Stimulated activated naive CD4-positive, alpha-beta T cell (primary cell): ENCODE measurements at places on chromosomes 16 and 17.

GRCh38 chr17:12691173-12691572 is 25.5 kb downstream of the MYOCD start:
- DNase-seq = no peak

GRCh38 chr16:72566174-72566573 is 394.2 kb upstream of the PMFBP1 start:
- DNase-seq = no peak

GRCh38 chr16:9091867-9092281 is 430 bp downstream of the HAPSTR1 start:
- DNase-seq = peak; percentile 49

DNA sequence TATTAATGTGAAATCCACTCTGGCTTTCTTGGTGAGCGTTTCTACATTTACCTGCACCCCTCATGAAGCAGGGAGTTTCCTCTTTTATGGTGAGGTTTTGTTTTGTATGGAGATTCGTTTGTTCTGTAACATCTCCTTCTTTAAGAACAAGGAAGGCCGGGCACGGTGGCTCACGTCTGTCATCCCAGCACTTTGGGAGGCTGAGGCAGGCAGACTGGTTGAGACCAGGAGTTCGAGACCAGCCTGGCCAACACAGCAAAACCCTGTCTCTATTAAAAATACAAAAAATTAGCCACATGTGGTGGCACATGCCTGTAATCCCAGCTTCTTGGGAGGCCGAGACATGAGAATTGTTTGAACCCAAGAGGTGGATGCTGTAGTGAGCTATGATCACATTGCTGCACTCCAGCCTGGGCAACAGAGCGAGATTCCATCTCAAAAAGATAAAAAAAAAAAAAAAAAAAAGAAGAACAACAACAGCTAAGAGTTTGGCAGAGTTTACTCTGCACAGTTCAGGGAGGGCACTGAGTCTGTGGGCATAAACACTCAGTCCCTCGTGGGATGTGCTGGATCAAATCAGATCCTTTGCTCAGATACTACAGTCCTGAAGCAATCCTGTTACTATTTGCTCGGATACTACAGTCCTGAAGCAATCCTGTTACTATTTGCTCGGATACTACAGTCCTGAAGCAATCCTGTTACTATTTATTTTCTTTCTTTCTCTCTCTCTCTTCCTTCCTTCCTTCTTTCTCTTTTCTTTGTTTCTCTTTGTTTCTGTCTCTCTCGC is 28.9 kb downstream of the ADCY9 start:
- no peak for DNase-seq

DNA sequence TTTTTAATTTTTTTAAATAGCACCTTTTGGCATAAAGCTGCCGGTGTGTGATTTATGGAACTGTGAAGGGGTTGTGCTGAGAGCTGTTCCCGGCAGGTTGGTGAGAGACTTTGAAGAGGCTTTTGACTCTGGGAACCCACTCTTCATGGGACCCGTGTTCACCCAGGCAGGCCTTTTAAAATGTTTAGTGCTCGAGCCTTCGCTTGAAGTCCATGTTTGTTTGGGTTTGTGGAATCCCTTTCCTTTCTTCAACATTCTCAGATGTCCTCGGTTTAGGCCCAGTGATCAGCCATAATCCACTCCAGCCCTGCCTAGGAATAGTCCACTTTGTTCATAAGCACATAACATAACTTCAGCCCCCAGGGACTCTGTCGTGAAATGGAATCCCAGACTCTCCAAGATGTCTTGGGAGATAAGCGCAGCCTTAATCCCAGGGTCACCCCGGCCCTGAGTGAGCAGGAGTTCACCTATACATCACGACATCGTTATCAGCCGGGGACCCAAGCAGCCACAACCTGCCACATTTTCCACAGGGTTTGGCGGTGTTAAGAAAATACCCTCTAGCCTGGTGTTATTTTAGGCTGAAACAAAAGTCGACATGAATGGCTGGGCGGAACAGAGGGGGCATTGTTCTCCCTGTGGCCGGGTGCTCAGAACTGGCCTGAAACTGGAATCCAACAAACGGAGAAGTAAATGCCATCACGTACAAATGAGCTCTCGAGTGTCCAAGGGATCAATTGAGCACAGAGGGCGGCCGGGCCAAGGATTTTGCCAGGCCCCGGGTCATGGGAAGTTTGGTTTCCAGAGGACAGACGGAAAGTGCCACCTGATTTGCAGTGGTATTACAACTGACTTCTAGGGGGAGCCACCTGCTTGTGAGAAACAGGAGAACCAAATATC is 145.7 kb upstream of the IRX3 start:
- DNase-seq = no peak

GRCh38 chr16:9528511-9529079 is 437.2 kb downstream of the HAPSTR1 start:
- DNase-seq = no peak

- DNase-seq = no peak
Measured at GRCh38 chr16:87252269-87252970, 64.8 kb downstream of the C16orf95 start.

GRCh38 chr16:20799599-20799998 is 6.7 kb downstream of the ERI2 start:
- DNase-seq = peak; percentile 3

- no peak for DNase-seq
Measured at GRCh38 chr17:77332981-77333685, 192.4 kb downstream of the SEC14L1 start.

- no peak for DNase-seq
Measured at GRCh38 chr16:53662072-53662471, 41.6 kb downstream of the RPGRIP1L start.

GRCh38 chr16:31201582-31202413 is 762 bp downstream of the PYCARD start:
- peak; percentile 27 for DNase-seq
